ENCODE measurements at places on chromosomes 4 and X.
A peak's percentile ranks its signal among the peaks of the same experiment; 100 is the strongest.

DNA sequence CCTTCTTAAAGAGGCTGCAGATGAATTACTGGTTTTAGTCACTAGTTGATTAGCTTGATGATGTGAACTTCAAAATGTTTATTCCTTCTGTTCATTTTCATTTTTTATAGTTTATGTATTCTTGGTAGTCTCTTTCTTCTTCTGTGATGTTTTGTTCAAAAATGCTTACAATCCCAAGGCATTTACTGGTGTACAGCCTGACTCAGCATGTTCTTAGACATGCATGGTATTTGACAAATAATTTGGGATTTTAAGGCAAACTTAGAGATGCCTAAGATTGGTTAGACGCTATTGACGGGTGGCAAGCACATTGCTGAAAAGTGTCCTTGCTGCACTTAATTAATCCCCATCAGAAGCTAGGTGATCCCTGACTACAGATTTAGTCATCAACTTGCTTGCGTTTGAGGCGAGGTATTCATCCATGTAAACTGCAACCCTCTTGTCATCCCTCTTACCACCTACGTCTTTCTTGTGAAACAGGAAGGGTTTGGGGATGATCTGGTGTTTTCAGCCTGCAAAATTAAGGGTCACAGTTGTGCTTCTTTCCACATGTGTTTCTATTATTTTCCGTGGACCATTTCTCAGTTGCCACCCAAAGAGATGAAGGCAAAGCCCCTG is 331.8 kb downstream of the DKK2 start:
- no peak for DNase-seq

GRCh38 chr4:129362691-129363274 is 266.8 kb downstream of the C4orf33 start:
- peak; percentile 57 for DNase-seq

- no peak for DNase-seq
Observed at GRCh38 chr4:43525646-43526045, 633.1 kb downstream of the GRXCR1 start.

DNA sequence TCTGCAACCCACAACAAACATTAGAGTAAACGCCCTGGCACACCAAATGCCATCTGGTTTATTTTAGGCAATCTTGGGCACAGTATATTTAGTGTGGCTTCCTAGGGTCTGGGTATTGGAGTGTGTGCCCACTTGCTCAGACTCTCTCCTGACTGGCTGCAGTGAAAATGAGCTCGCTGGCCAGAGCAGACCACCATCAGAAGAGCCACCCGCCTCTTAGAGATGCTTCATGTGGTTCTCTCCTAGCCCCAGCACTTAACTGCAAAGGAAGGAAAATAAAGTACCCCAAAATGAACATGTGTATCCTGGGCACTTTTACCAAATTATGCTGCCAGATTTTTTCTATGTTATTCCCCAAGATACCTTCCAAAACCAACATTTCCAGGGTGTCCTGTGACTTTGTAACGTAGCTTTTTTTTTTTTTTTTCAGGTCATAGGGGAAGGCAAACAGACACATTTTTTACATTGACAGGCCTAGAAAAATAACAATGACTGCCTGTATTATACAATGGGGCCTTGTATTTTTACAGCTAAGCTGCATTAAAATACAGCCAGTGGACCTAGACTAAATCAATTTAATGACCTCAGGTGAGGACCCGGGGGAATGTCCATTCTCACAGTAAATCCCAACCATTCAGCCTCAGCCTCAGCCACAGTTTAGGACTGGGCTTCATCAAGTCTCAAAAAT is 193.7 kb downstream of the RASL11B start:
- DNase-seq: no peak

GRCh38 chr4:41881981-41882624 is 53.1 kb upstream of the TMEM33 start:
- DNase-seq: no peak

DNA sequence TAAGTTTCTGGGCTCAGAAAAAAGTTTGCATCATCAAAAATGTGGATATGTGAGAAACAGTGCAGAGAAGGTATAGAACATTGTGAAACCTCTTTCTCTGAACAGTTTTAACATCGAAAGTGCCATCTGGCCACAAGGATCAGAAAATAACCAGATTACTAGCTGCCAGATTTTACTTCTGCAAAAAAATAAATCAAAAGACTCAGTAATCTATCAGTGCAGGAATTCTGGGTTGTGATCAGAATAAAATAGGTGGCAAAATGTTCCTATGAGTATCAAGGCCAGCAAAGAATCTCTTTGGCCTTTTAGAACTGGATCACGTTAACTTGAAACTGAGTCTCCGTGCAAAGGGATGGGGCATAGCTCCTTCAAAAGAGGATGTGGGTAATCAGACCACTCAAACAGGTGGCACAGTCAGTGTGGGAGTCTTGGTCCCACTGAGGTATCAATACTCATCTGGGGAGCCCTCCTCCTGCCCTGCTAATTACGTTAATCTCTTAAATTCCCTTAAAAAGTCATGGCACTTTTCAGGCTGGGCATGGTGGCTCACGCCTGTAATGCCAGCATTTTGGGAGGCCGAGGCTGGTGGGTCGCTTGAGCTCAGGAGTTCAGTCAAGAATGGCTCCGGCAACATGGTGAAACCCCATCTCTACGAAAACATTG is 26.7 kb upstream of the RBM47 start:
- DNase-seq: no peak

Measured in thyroid gland (tissue), 4 donors.